Right renal pelvis (tissue), 4 donors: ENCODE measurements at places on chromosomes 3 and 15. TPM values are rescaled to one million over a fixed set of nuclear protein-coding genes. Genes with fewer than 3 reads are reported as not detected.

Gene NRROS
- 3.2 TPM for polyA plus RNA-seq

DNA sequence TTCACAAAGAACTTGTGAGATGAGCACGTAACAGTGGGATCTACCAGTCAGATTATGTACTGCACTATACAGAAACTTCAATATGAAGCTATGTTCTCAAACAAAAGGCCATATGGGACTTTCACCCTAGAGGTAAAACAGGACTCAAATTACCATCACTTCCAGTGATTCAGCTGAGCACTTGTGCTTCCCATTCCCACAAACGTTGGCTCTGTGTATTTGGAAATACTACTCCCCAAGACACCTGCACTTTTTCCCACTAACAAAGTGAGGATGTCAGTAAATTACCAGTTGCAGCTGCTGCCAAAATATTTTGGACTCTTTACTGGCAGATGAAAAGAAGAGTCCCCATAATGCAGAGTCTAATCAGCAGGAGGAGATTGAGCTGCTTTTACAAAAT, 1570.1 kb downstream of the SI start:
- no peak for DNase-seq

DNA sequence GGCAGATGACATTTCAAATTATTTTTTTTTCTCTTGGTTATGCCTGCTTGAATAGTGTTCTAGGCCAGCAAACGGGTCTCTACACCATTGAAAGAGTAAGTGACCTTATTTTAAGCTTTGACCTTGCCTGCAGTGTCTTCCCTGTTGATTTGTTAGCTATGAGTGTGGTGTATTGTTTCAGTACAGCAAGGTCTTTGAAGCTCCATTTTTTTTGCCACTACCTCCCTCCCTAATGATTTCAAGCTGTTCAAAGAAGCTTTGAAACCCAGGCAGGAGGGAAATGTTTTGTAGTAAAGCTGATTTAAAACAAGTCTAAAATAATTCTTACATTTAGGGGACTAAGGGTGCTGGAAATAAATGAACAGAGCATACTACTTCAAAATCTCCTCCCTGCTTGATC, 1249.8 kb downstream of the ROBO1 start:
- DNase-seq: no peak

Gene MAP1A
- polyA plus RNA-seq: 8.2 TPM

Gene CNTN4
- 35.1 TPM for polyA plus RNA-seq

GRCh38 chr3:129014148-129014547, 13.0 kb downstream of the EFCC1 start:
- no peak for DNase-seq
